SK-N-SH (cell line): ENCODE measurements at places on chromosomes 2 and 18.

- DNase-seq, result peak; percentile 54
- no peaks in the 10 kb centered on the region for H3K36me3 ChIP-seq
- H3K4me1 ChIP-seq, result peaks cover 15% of the 10 kb centered on the region; the same call in 1 of the 2 replicates
- H3K27me3 ChIP-seq, result no peaks in the 10 kb centered on the region
- H3K27ac ChIP-seq, result no peak overlapping the region
These were observed 1.3 kb downstream of the HDAC4 start for GRCh38 chr2:239399433-239399920.

DNA sequence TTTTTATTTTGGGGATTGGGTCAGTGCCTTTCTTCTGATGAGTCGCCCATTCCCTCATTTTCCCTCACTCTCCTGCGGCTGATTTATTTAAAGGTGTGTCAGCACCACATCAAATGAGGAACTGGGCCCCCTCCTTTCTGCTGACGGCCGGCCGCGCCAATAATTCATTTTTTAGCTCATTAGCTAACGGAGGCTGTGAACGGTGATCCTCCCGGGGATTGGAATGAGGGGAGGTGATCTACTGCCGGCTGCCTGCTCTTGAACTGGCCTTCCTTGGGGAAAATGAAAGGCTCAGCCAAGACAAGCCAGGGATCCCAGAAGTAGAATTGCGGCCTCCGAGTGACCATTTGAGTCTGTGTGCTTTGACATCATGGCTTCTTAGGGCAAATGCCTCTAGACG, 54.2 kb downstream of the GBX2 start:
- no peaks in the 10 kb centered on the region for H3K36me3 ChIP-seq
- DNase-seq, result no peak
- H3K27me3 ChIP-seq, result no peaks in the 10 kb centered on the region
- H3K4me3 ChIP-seq, result no peak overlapping the region

GRCh38 chr2:173599821-173600359, 245.2 kb downstream of the CDCA7 start:
- no peak overlapping the region for H3K27ac ChIP-seq
- H3K4me1 ChIP-seq, result no peaks in the 10 kb centered on the region
- no peaks in the 10 kb centered on the region for H3K36me3 ChIP-seq
- DNase-seq, result no peak
- no peak overlapping the region for H3K4me3 ChIP-seq

DNA sequence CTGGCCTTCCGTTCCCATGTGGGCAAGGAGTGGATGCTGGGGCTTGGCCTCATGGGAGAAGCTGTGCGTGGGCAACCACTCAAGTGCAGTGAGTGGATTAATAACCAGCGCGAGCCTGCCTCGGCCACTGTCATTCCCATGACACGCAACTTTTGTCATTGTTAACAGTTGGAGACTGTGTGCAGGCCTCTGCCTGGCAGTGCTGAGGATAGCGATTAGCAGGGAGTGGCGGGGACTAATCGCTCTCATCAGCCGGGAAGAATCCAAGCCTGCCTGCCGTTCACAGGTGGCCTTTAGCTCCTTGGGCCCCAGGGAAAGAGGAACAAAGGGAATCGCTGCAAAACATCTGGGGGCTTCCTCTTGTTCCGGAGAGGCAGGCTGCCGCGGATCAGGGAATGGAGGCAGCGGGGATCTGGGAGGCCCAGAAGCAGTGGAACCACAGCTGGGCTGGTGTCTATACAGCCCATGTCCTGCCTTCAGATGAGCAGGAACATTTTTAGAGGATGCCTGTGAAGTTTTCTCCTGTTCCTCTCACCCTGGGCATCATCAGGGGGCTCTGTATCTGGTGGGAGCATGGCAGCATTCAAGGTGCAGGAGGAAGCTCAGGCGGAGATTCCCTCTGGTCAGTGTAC, 53.8 kb downstream of the CTIF start:
- H3K4me1 ChIP-seq, result peaks cover 12% of the 10 kb centered on the region
- H3K4me3 ChIP-seq, result no peak overlapping the region
- no peak overlapping the region for H3K27ac ChIP-seq
- H3K36me3 ChIP-seq, result no peaks in the 10 kb centered on the region
- no peaks in the 10 kb centered on the region for H3K27me3 ChIP-seq

GRCh38 chr2:24920809-24921441, 888 bp upstream of the ADCY3 start:
- no peaks in the 10 kb centered on the region for H3K36me3 ChIP-seq
- no peaks in the 10 kb centered on the region for H3K27me3 ChIP-seq
- no peak overlapping the region for H3K27ac ChIP-seq
- H3K4me1 ChIP-seq, result peaks cover 27% of the 10 kb centered on the region; the same call in 1 of the 2 replicates
- peak; percentile 70 for DNase-seq
- H3K4me3 ChIP-seq, result peak overlapping the region; percentile 71

DNA sequence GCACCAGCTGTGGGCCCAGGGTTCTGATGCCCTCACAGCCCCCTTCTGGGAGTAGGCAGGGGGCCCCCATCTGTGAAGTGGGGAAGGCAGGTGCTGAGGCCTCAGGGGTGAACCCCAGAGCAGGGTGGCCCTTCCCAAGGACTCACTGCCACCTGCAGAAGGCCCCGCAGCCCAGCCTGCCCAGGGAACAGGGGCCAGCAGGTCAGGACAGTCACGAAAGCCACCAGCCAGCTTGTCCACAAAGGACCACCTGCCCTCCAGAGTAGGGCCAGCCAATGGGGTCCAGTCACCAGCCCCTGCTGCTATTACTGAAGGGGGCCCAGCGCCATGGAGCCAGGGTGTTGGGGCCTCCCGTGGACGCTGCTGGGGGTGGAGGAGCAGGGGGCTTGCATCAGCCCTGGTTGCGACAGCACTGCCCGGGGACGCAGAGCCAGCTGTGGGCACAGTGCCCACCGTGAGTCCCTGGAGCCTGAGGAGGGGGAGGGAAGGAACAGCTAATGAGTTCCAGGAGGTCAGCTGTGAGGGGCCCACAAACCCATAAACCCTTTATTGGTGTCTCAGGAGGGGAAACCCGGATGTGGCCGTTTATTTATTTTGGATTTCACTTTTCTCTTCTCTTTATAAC, 11.5 kb upstream of the SNED1 start:
- H3K36me3 ChIP-seq, result no peaks in the 10 kb centered on the region
- H3K4me1 ChIP-seq, result peaks cover 5% of the 10 kb centered on the region; the same call in 1 of the 2 replicates
- H3K27ac ChIP-seq, result no peak overlapping the region
- no peak overlapping the region for H3K4me3 ChIP-seq
- H3K27me3 ChIP-seq, result no peaks in the 10 kb centered on the region
- DNase-seq, result peak; percentile 70

DNA sequence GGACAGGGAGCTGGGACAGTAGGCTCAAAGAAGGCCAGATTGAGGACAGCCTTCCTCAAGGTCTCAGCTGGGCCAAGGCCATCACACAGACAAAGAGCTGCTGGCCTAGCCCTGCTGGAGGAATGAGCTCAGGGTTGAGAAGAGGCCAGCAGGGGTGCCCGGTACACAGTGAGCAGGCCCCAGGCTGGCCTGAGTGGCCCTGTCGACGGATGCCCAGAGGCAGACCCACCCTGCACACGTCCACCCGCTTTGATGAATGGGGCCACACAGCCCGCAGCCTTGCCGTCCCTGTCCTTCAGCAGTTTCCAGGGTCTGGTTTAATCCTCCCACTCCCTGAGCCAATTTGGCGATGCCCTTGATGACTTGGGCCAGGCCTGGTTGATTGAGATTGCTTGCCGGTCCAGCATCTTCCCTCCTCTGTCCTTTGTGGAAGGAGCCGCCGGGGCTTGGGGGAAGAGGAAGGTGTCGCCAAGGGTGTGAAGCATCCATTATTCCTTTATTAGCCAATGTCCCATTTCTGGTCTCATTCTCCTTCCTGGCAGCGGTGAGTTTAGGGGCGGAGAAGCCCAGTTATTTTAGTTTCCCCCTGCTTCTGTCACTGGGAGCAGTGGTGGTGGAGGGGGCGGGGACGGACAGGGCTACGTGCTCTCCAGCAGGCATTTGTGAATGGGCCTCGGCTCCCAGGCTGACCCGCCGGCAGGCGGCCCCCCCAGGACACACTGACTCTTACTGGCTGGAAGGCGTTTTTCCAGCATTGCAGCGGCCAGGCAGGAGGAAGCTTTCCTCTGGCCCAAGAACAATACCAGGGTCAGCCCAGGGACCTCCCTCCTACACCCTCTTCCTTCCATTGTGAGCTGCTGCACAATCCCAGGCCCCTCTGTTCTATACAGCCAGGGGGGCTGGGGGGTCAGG, 141.8 kb downstream of the CTIF start:
- H3K27me3 ChIP-seq, result no peaks in the 10 kb centered on the region
- H3K4me3 ChIP-seq, result no peak overlapping the region
- H3K36me3 ChIP-seq, result peaks cover 13% of the 10 kb centered on the region
- no peak for DNase-seq
- H3K4me1 ChIP-seq, result peaks cover 4% of the 10 kb centered on the region; the same call in 1 of the 2 replicates
- H3K27ac ChIP-seq, result no peak overlapping the region; the same call in 1 of the 2 replicates

- no peaks in the 10 kb centered on the region for H3K36me3 ChIP-seq
- no peak overlapping the region for H3K4me3 ChIP-seq
- no peak overlapping the region for H3K27ac ChIP-seq
These were observed 36.2 kb downstream of the CCDC178 start for GRCh38 chr18:33404244-33404873.

DNA sequence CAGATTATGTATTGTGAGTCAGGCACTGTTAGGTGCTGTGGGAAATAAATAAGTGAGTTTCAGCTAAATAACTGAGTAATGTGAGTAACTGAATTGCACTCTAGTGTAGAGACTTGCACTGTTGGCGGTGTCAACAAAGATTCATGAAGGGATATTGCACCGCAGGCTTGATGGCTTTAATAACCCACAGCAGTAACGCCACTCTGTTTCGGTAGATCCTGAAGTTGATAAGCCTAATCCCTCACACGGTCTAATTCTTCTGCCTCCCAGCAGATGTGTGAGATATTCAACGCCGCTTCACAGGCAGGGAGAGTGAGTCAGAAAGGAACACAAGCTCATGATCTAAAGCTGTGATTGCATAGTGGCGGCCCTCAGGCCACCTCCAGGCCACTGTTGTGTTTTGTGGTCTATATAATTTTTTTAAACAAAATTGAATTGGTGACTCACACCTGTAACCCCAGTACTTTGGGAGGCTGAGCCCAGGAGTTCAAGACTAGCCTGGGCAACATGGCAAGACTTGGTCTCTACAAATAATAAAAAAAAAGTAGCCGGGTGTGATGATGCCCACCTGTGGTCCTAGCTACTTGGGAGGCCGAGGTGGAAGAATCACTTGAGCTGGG, 94.3 kb downstream of the LIPG start:
- H3K27ac ChIP-seq, result no peak overlapping the region
- no peaks in the 10 kb centered on the region for H3K27me3 ChIP-seq
- H3K4me3 ChIP-seq, result no peak overlapping the region
- H3K4me1 ChIP-seq, result no peaks in the 10 kb centered on the region; the same call in 1 of the 2 replicates

GRCh38 chr2:1697601-1698000, 46.7 kb downstream of the PXDN start:
- no peak overlapping the region for H3K4me3 ChIP-seq
- no peaks in the 10 kb centered on the region; the same call in 1 of the 2 replicates for H3K4me1 ChIP-seq
- no peak for DNase-seq
- peaks cover 9% of the 10 kb centered on the region for H3K36me3 ChIP-seq
- peak overlapping the region; percentile 70; the same call in 1 of the 2 replicates for H3K27ac ChIP-seq

DNA sequence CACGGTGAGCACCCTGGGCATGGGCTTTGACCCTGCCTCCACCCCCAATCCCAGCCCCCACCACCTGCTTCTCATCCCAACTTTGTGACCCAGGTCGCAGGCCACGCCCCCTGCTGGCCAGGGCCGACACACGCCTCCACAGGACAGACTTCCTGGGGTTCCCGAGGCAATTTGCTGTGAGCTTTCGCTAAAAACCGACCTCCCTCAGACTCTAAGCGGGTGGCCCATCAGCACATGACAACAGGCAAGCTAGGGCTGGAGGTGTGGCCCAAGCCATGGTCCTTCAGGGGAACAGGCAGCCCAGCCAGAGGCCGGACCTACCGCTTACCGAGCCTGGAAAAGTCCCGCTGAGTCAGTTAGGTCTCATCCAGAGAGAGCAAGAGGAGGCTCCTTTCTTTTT, 31.9 kb downstream of the C1QL2 start:
- H3K36me3 ChIP-seq, result no peaks in the 10 kb centered on the region
- DNase-seq, result peak; percentile 50
- no peak overlapping the region for H3K27ac ChIP-seq
- H3K4me3 ChIP-seq, result no peak overlapping the region

GRCh38 chr2:11387100-11387390, 42.6 kb upstream of the ROCK2 start:
- peak; percentile 80 for DNase-seq
- peaks cover 21% of the 10 kb centered on the region for H3K4me1 ChIP-seq
- H3K27me3 ChIP-seq, result no peaks in the 10 kb centered on the region
- no peak overlapping the region for H3K27ac ChIP-seq
- H3K36me3 ChIP-seq, result no peaks in the 10 kb centered on the region

GRCh38 chr18:74457043-74457724, at the start of gene DIPK1C:
DIPK1C (minus strand) TSS chr18:74457308; CDS start chr18:74457259, 49 bp downstream.
- no peak within 1 kb of the TSS for H3K27ac ChIP-seq
- DNase-seq, result no peak
- no peaks in the 10 kb centered on the region for H3K36me3 ChIP-seq
- no peak within 1 kb of the TSS for H3K4me3 ChIP-seq
- peaks cover 81% of the 10 kb centered on the region for H3K27me3 ChIP-seq

DNA sequence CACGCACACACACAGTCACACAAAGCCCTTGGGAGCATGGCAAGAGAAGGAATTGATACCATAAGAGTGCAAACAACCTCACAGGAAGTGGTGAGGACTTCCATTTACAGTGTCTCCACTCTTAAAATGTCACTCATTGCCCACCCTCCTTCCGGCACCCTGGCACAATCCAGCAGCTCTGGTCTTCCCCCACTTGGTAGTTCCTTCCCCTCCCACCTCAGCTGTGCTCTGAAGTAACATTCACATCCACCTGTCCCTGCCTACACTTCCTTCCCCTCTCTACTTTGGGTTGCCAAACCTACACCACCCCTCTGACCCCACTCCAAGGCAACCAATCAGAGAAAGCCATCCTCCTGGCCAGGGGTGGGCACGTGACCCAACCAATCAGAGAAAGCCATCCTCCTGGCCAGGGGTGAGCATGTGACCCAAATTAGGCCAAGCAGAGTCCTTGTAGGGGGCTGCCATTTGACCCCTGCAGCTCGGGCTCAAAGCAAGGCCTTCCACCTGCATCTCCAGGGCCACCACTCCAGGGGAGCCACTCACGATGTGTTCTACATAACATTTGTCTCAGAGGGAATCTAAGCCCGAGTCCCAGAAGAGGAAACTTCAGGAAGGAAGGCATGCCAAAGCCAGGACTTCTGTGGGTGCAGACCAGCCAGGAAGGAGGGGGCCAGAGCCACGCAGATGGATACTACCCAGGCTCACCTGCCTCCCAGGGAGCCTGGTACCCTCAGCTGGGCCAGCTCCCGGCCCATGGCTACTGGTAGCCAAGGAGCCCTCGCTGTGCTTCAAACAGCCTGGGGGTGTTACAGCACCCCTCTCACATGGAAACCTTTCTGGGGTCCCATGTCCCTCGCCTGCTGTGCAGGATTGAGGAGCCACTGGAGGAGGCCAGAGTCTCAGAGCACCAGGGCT, 21.2 kb downstream of the CYP26B1 start:
- no peak for DNase-seq
- no peak overlapping the region for H3K4me3 ChIP-seq
- H3K27ac ChIP-seq, result no peak overlapping the region

GRCh38 chr18:28176948-28177827, at the start of gene CDH2:
CDH2 (minus strand) TSS chr18:28177130; CDS start chr18:28177022, 108 bp downstream.
- peaks cover 6% of the 10 kb centered on the region for H3K36me3 ChIP-seq
- peak within 1 kb of the TSS; percentile 87 for H3K4me3 ChIP-seq
- peak; percentile 92 for DNase-seq
- H3K27me3 ChIP-seq, result no peaks in the 10 kb centered on the region
- H3K27ac ChIP-seq, result peak within 1 kb of the TSS; percentile 89
